ENCODE measurements at places on chromosomes 4 and X.

- DNase-seq: no peak
These were observed 49.5 kb downstream of the PHEX start for GRCh38 chrX:22081475-22082092.

- DNase-seq: no peak
These were observed 16.7 kb upstream of the LHFPL1 start for GRCh38 chrX:112696481-112696880.

- no peak for DNase-seq
These were observed 45.7 kb upstream of the SLC34A2 start for GRCh38 chr4:25609976-25610375.

GRCh38 chrX:15914486-15914885 is 59.9 kb upstream of the AP1S2 start:
- DNase-seq: no peak

GRCh38 chrX:21873063-21873775 is 17.4 kb downstream of the YY2 start:
- DNase-seq: no peak

DNA sequence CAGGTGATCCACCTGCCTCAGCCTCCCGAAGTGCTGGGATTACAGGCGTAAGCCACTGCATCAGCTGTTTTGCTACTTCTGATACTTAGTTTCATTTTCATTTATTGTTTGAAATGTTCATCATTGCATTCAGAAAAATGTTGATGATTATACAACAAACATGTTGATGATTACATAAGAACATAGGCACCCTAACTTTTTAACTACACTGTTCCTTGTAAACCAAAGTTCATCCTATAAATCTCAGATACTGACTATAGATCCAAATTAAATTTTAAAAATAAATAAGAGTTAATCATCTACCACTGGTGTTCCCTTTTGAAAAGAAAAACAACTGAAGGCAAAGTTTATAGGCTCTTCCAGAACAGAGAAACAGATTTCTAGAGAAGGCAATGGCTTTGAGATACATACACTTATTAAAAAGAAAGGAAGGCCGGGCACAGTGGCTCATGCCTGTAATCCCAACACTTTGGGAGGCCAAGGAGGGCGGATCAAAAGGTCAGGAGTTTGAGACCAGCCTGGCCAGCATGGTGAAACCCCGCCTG is 23.4 kb downstream of the TRIM75 start:
- no peak for DNase-seq

- no peak for DNase-seq
These were observed 96.8 kb upstream of the FRAS1 start for GRCh38 chr4:77960367-77960766.

DNA sequence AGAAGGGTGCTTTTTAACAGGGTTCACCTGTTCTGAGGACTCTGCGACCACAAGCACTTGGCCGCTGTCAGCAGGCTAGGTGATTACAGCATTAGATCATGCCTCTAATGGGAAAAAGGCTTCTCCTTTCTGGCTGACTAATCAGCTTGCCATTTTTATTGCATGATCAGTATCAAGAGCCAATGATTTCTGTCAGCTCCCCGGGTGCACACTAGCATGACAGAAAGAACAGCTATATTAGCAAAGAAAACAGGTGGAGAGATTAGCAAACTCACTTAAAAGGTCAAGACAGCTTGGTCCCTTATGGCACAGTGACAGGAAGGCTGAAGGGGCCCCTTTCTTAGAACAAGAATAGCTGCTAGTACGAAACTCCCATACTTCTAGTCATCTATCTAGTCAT is 170.0 kb downstream of the SMIM20 start:
- no peak for DNase-seq

DNA sequence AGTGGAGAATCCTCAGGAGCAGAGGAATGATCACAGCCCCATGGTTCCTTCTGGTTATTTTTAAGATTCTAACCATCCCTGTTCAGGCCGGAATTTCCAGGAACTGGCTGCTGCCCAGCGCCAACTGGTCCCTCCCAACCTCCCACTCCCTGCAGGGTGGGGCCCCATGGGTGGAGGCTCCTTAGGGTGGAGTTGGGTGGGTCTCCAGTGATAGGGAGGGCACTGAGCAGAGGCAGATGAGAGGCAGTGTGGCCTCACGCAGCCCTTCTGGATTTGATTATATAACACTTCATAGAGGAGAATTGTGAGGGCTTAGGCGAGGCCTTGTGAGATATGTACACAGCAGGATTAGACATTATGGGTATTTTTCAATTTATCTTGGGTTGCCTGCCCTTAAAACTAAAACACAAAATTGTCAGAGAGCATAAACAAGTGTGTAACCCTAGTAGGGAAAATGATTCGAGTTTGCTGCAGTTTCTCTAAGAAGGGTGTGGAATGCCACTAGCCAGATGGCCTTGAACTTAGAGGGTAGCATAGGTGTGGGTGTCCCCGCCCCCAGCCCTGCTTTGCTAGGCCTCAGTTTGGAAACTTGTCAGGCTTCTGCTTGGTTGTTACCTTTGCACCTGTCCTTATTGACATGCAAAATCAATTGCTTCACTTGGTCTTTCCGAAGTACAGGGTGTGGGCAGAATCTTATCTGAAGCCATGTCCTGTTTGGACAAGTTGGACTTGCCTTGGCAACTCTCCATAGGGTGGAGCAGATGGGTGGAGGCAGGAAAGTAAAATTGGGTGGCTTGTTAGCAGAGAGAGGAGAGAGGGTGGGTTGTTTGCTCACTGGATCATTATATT is 9.4 kb downstream of the KLF3 start:
- no peak for DNase-seq

DNA sequence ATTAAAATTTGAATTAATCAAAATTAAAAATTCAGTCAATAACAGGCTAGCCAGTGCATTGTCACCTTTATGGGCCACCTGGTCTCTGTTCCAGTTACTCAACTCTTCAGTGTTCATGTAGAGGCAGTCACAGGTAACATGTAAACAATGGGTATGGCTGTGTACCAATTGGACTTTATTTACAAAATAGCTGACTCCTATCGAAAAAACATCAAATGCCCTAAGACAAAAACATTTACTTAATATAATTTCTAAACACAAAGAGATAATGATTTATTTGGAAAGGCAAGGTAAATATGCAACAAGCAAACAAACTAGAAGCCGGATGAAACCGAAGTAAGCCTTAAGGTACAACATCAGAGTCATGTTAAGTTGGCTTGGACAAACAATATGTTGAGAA is 8.8 kb downstream of the TMEM150C start:
- DNase-seq: no peak

DNA sequence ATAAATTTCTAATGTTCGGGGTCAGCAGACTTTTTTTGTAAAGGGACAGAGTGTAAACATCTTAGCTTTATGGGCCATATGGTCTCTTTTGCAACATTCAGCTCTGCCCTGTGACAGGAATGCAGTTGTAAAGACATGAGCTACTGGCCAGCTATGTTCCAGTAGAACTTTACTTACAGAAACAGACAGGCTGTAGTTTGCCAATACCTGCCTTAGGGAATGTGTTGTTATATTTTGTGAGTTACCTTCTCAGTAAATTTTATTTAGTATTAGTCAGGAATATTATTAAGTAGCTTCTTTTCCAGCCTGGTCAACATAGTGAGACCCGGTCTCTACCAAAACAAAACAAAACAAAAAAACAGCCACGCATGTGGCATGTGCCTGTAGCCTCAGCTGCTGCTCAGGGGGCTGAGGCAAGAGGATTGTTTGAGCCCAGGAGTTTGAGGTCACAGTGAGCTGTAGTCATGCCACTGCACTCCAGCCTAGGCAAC is 48.7 kb downstream of the HTT start:
- no peak for DNase-seq

- DNase-seq: no peak
These were observed 108.0 kb downstream of the LRBA start for GRCh38 chr4:150906987-150907633.

- DNase-seq: no peak
These were observed 47.6 kb downstream of the MID1IP1 start for GRCh38 chrX:38848671-38849455.

DNA sequence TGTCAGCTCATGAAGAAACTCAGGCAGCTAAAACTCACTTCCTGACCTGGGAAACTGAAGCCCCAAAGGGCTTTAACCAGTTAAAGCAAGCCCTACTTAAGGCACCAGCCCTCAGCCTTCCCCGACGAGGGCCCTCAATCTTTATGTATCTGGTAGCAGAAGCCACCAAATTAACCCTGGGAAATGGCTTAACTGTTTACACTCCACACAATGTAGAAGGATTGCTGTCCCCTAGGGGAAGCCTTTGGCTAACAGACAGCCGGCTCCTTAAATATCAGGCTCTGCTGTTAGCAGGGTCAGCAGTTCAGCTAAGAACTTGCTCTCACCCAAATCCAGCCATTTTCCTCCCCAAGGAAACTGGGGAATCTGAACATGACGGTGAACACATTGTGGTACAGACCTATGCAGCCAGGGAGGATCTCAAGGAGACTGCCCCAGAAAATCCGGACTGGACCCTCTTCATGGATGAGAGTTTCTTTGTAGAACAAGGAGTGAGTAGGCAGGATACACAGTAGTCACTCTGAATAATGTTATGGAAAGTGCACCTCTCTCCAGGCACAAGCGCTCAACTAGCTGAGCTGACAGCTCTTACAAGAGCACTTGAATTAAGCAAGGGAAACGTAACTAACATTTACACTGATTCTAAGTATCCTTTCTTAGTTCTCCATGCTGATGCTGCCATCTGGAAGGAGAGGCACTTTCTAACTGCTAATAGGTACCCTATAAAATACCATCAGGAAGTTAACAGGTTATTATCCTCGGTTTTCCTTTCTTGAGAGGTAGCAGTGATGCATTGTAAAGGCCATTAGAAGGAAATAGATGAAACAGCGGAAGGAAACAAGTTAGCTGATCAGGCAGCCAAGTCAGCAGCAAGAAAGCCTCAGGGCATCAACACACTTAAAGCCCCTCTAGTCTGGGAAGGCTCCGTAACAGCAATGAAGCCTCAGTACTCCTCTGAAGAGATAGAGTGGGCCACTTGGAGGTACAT is 9.6 kb upstream of the NAF1 start:
- no peak for DNase-seq

DNA sequence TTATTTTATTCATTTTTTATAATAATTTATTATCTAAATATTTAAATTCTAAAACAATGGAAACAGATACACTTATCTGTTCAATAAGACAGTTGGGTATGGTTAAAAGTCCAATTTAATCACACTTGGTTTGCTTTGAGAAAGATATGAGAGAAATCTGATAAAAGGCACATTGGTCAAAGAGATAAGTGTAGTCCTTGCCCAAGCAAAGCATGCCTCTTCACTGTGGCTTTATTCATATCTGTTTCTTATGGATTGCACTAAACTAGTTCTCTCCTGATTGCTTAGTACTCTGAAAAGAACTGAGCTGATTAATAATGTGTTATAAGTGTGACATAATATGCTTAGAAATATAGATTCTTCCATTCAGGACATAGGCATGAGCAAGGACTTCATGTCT is 39.8 kb downstream of the CXCL1 start:
- no peak for DNase-seq

- no peak for DNase-seq
These were observed 149.3 kb downstream of the DMD start for GRCh38 chrX:33062041-33062440.

DNA sequence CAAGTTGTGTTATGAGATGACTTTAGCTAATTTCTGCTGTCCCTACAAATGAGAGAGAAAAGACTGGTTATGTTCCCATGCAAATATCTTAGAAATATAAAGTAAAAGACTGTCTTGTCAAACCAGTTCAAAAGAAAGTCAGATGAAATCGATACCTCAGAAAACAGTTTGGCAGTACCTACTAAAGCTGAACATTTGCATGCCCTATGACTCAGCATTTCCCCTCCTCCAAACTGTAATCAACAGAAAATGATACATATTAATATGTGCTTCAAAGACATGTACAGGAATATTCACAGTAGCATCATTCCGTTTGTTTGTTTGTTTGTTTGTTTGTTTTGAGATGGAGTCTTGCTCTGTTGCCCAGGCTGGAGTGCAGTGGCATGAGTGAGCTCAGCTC is 90.3 kb downstream of the ARX start:
- no peak for DNase-seq

GRCh38 chrX:15820106-15821073 is 30.1 kb downstream of the ZRSR2 start:
- no peak for DNase-seq

DNA sequence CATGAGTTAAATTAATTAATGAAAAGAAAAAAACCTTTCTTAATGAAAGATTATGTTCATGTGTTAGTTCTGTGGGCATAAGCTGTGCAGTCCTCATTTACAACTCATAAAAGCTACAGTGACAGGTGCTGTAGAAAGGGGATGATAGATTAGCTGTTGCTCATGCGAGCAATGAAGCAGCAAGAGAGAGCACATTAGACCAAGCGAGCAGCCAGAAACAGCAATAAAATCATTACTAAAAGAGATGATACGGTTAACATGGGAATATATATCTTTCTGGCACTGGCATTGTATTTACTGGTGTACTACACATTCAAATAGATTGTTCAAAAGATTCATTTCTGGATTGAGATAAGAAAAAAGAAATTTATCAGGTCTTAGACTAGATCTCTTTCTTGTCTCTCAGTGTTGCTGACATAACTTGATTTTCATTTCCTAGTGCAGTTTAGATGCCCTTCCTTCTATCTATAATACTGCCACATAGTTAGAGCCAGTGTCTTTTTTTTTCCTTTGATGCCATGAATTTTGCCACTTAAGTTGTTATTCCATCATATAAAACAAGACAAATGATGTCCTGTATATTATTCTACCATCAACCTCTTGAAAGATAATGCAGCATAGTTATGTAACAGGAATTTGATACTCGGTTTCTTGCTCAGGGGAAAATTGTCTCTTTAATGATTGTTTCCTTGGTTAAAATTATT is 164.6 kb downstream of the BANK1 start:
- DNase-seq: no peak

- DNase-seq: no peak
These were observed 8.2 kb upstream of the TLR10 start for GRCh38 chr4:38791010-38791409.

GRCh38 chrX:65920620-65921019 is 119.3 kb downstream of the VSIG4 start:
- no peak for DNase-seq

DNA sequence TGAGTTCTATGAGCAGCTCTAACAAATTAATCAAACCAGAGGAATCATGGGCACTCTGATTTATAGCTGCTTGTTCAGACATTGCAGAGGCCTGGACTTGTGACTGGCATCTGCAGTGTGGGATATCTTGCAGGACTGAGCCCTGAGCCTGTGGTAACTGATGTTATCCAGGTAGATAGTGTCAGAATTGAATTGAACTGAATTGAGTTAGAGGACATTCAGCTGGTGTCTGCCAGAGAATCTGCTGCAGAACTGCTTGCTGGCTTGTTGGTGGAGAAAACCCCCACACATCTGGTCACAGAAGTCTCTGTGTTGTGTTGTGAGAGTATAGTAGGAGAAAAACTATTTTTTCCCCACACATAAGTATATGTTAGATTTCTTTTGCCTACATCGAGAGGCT is 42.2 kb downstream of the SMIM20 start:
- DNase-seq: no peak

Data from activated CD8-positive, alpha-beta memory T cell treated with anti-CD3 and anti-CD28 coated beads for 1 hour (primary cell).